ENCODE measurements at places on chromosomes 13 and 19.

DNA sequence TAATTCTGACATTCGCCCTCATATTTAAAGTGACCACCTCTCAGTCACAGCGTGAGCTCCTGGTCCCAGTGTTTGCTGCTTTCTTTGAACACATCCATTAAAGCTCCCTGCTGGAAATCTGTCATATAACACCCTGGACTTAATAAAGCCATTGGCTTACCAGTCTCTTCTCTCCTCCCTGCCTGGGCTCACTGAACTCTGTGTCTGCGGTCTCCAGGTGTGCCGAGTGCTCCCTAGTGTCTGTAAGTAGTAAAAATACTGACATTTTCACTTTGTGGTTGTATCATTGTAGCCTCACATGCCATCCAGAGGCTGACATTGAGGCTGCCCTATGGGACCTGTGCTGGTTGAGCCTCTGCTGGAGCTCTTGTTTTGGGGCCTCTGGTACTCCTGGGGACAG is 2.6 kb upstream of the PSG11 start:
- no peak for DNase-seq

GRCh38 chr19:4043966-4044715 is 22.6 kb downstream of the ZBTB7A start:
- no peak for DNase-seq

- DNase-seq: peak; percentile 73
Measured at GRCh38 chr19:40576585-40577451, at the start of gene SHKBP1. Gene SHKBP1 (plus strand): TSS chr19:40576873. CDS start chr19:40576900, 27 bp downstream.

DNA sequence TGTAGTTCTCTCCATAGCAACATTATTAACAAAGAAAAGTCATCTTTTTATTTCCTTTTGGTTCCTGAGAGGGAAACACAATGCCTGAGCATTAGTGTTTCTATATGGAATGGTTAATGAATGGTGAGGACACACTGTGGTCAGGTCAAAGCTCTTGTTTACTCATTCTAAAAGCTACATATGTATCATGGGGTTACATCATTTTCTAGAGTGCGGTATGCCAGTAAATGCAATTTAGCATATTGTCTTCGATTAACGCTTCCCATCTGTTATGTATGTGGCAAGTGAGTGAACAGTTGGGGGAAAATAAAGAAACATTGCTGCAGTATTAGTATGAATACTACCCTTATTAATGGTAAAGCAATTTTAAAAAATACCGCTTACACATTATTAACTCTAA is 1152.2 kb upstream of the SPRY2 start:
- DNase-seq: no peak

GRCh38 chr19:20926796-20927195 is 3.7 kb downstream of the ZNF85 start:
- DNase-seq: no peak

DNA sequence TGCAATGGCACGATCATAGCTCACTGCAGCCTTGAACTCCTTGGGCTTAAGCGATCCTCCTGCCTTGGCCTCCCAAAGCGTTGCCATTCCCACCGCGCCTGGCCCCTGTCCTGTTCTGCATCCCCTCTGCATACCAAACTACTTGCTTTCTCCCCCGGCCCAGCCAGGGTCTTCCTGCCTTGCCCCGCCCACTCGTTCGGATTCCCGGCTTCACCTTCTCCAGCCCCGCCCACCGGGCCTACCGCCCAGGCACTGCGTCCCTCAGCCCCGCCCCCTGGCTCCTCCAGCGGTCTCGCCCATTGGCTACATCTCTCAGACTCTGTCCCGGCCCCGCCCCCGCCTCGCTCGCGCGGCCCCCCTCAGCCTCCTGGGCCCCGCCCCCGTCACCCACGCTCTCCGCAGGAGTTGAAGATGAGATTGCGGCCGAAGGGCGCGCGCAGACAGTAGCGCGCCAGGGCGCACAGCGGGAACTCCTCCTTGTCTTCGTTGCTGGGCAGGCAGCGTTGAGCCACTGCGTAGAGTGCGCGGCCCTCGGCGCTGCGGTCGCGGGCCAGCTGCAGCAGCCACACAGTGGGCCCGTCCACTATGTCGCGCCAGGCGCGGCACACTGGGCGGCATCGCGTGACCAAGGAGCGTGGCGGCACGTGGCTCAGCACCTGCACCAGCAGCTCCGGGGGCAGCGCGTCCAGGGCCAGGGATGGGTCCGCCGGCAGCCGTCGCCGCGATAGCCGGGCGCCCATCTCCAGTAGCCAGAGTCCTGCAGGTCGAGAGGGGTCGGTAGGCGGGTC is 19.0 kb downstream of the MRPS12 start:
- no peak for DNase-seq

GRCh38 chr13:91313103-91313502 is 34.4 kb upstream of the MIR17HG start:
- no peak for DNase-seq

GRCh38 chr13:32911506-32911905 is 104.7 kb upstream of the KL start:
- peak; percentile 35 for DNase-seq

DNA sequence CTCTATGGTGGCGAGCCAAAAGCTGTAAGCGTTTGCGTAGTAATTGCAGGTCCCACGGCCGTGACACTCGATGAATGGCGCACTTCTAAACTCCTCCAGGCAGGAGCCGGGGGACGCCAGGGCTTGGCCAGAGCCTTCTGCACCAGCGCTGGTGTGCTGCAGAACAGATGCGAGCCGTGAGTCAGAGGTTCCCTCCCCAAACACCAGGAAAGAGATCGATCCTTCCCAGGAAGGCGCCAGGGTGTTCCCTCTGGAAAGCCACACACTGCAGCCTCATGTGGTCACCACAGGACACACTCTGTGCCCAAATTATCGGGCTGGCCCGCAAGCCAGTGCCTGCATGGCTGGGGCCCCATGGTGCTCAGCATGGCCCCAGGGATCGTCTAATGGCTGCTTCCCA is 154.6 kb downstream of the COL4A1 start:
- DNase-seq: no peak

DNA sequence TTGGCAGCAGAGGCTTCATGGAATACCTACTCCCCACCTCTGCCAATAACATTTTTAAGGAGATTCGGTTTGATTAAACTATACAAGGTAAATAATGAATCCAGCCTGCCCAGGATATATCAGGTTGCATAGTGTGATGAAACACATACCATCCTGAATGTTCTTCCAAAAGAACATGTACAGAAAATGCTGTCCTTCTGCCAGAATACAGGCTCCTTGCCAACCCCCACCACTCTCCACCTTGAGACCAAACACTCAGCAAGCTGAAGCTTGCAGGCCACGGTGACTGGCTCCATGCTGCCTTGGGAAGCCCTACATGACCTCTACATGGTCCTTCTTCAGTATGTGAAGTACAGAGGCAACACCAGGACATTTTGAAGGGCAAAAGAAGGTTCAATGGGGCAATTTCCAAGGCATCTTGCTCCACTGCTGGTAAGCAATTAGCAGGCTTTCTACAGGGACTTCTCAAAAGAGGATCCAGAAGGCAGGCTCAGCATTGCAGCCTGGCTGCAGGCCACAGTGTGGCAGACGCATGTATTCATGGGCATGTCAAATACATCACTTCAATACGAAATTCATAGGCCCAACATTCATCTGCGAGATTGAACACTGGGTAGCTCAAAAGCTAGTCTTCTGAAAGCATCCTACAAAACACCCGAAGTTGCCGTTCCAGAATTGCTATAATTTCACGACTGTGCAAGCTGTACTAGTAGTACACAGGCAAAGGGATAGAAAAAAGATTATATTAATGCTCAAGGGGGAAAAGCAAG is 62.4 kb upstream of the SERP2 start:
- peak; percentile 90 for DNase-seq

DNA sequence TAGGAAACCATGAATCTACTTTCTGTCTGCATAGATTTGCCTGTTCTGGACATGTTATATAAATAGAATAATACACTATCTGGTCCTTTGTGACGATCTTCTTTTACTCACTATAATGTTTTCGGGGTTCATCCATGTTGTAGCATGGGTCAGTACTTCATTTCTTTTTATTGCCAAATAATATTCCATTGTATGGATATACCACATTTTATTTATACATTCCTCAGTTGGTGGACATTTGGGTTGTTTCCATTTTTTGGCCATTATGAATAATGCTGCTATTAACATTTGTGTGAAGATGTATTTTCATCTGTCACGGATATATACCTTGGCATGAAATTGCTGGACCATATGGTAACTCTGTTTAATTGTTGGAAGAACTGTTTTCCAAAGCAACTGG is 6.8 kb downstream of the BIVM start:
- no peak for DNase-seq

DNA sequence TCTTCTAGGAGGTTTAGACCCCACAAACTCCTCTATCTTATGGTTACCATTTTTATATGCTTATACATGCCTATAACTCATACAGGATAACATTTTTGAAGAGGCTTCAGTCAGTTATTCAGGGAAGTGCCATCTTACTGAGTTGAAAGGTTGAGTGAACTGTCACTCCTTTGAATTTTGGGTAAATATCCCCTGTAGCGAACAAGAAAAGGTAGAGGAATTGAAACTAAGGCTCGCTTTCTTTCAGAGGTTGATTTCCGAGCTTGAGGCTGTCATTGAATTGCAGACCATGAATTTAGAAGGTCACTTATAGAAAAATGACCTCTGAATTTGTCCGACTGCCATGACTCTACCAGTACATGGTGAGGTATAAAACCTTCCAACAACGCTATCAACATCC is 35.1 kb downstream of the MICU2 start:
- DNase-seq: no peak
